ENCODE measurements at places on chromosomes 16 and 17. TPM values are rescaled to one million over a fixed set of nuclear protein-coding genes. Genes with fewer than 3 reads are reported as not detected.

The SLC12A3 gene
- not detected for total RNA-seq

DNA sequence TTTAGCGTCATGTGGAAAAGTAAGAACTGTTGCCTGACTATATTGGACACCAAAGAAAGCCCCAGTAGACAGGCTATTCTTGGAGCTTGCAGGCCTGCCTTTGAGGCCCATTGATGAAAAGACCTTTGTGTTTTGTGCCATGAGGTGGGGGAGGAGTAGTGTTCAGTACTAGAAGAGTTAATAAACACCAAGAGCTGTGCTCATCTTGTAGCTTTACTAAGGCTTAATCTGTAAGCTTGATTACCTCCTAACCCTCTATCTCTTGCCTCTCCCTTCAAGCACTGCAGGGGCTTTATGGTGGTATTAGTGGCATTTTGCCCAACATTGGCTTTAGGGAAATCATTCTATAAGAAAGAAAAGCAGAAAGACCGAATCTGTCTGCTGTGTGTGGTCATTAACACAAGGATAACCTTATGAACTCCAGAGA, 220.2 kb upstream of the TBX2 start:
- DNase-seq: no peak

DNA sequence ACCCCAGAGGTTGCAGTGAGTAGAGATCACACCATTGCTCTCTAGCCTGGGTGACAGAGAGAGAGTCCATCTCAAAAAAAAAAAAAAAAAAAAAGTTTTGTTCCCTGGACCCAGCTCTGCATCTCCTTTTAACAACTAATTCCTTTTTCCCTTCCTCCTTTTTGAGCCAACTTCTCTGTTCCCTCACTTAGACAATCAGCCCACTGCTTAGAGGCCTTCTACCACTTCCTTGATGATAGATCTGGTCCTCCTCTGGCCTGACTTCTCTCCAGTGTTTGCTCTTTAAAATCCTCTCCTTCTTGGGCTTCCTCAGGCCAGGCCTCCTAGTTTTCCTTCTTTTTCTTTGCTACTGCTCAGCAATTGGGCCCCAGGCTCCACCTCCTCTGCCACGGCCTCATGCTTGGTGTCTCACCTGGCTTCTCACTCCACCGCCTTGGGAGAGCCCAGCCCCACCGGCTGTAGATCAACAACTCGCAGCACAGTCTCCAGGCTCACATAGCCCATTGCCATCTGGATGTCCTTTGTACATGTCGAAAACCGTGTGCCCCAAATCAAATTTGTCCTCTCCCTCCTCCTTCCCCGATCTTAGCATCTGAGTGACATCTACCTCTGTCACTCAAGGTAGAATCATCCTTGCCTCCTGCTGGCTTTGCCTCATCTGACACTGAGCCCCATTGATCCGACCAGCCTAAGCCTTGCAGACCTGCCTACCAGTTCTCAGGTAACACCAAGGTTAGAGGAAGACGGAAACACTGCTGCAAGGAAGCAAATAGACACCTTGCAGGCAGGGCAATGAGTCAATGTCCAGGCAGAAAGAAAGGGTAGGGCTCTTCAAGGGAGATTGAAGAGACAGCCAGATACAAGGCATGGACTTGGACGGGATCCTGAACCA, 17.4 kb downstream of the ARHGAP27 start:
- DNase-seq: no peak

The C1QTNF8 gene
- not detected for total RNA-seq

The TBKBP1 gene
- total RNA-seq: 2.7 TPM

DNA sequence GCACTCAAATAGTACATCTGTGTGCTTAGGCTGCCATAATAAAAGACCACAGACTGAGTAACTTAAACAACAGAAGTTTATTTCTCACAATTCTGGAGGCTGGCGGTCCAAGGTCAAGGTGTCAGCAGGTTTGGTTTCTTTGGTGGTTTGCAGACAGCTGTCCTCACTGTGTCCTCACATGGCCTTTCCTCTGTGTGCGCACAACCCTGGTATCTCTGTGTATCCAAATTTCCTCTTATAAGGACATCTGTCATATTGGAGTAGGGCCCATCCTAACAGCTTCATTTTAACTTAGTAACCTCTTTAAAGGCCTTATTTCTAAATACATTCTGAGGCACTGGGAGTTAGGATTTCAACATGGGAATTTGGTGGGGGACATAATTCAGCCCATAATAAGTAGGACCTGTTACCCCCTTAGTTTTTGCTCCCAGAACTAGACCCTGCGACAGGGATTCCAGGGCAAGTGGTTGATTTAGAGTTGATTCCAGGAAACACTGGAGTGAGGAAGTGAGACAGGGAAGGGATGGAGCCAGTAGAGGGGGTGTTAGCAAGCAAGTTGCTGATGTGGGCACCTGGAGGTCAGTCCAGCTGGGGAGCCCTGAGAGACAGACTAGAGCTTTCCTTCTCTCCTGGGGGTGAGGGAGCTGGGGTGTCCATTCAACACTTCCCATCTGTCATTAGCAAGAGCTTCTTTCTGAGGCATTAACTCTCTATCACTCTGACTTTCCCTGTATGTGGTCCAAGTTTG, 10.9 kb upstream of the ALKBH5 start:
- no peak for DNase-seq

- no peak for DNase-seq
Measured at GRCh38 chr17:17740615-17741348, 59.5 kb downstream of the RAI1 start.
